ENCODE measurements at places on chromosomes 11 and 22.

GRCh38 chr11:73757598-73757997 is 3.3 kb downstream of the RAB6A start:
- DNase-seq, result no peak

DNA sequence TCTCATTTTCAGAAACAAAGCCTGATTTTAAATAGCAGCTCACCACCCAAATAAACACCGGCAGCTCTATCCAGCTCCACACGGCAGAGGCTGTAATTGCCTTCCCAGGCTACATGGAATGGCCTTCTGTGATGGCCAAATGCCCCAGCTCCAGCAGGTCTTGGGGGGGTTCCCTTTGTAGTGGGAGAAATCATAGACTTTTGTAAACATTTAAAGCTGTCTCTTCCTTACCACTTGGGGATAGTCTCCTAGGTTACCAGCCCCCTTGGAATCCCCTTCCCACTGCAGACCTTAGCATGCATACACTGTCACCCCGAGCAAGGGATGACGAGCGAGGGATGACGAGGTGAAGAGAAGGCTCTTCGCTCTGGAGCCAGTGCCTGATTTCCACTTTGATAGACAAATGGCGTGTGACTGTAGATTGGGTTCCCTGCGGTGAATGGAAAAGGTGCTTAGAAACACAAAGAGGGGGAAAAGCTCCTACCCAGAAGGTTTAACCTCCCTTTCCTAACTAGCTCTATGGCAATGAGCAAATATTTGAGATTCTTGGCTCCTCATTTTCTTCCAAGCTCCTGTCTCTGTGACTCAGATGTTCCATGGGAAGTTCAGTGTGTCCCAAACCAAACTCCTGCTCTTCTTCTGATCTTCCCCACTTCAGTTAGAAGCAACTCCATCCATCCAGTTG is 108.0 kb upstream of the CADM1 start:
- DNase-seq, result no peak

DNA sequence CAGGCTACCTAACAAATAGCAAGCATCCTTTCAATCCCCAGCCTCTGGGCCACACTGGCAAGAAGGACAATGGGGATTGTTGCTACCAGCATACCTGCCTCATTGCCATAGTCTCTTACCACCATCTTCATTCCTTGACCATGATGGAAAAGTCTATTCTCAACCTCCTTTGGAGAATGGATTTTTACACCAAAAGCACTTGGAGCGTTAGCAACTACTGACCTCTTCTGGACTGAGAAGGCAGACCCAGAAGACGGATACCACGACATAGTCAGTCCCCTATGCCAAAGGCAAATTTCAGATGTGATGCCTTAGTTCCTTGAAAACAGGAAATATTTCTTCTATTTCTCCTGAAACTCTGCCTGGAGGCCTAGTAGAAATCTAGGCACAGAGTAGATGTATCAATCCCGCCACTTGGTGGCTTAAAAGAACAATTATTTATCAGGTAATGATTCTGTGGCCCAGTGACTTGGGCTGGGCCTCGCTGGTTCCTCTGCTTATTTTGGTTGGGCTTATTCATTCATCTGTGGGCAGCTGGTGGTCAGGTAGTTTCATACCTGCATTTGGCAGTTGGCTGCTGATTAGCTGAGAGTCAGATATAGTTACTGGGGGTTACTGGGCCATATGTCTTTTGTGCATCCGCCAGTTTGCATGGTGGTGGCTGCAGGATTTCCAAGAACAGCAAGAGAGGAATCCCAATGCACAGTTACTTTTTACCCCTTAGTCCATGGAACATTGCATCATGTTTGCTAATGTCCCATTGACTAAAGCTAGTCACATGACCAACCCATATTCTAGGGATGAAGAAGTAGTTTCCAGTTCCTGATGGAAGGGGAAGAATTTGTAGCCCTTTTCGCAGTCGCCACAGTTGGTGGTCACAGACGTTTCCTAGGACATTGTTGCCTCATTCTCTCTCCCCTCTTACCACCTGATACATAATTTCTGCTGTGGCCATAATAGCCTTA is 75.2 kb downstream of the DHCR7 start:
- no peak for DNase-seq

- DNase-seq, result no peak
Measured at GRCh38 chr11:12170984-12171383, 60.6 kb downstream of the MICAL2 start.

All from stimulated activated CD4-positive, alpha-beta T cell treated with anti-CD3 and anti-CD28 coated beads, TNF-alpha, amount 100 ng/mL, for 1 hour (primary cell).